Mesenchymal stem cell (in vitro differentiated cells and primary cell): ENCODE measurements at places on chromosomes 7 and 10.

DNA sequence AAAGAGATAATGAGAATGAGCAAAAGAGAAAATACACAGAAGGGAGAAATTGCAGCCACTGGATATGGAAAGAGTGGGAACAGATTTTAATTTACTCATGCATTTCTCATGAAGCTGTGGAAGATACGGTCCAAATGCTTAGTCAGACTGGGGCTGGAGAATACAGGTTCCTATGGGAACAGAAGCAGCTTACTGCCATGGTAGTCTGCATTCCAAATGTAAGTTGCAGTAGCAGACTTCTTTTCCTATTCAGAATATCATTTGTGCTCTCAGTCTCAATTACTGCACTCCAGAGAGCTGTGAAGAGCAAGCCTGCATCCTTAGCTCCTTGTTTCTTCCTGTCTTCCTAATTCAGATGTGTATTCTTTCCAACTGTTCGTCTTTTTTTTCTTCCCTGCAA lies 190.8 kb upstream of the TMEM196 start:
- H3K27me3 ChIP-seq = no peaks in the 10 kb centered on the region
- no peaks in the 10 kb centered on the region for H3K4me1 ChIP-seq
- no peak overlapping the region for H3K4me3 ChIP-seq
- DNase-seq = no peak
- H3K36me3 ChIP-seq = no peaks in the 10 kb centered on the region

DNA sequence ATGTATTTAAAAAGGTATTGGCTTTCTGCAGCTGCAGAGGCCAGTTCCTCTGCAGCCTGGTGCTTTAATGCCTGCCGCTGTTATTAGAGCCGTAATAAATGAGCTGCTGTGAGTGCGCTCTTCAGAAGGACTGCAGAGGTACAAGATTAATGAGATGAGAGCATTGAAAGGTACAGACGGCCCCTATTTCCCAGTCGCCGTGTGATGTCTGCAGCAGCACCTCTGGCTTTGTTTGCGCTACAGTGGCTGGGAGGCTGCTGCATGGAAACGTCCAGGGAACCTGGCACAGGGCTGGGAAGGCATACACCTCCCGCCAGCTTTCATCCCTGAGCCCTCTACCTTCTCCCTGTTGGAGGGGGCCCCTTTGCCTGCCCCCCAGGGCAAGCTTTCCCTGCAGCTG lies 383.8 kb upstream of the ZMIZ1 start:
- DNase-seq = no peak
- no peaks in the 10 kb centered on the region for H3K27me3 ChIP-seq
- peaks cover 27% of the 10 kb centered on the region for H3K4me1 ChIP-seq
- no peak overlapping the region for H3K27ac ChIP-seq

GRCh38 chr7:148807436-148807835 lies 76.7 kb downstream of the EZH2 start:
- peaks cover 2% of the 10 kb centered on the region for H3K4me1 ChIP-seq
- DNase-seq = no peak
- H3K36me3 ChIP-seq = peaks cover 56% of the 10 kb centered on the region
- no peaks in the 10 kb centered on the region for H3K27me3 ChIP-seq
- H3K27ac ChIP-seq = no peak overlapping the region

DNA sequence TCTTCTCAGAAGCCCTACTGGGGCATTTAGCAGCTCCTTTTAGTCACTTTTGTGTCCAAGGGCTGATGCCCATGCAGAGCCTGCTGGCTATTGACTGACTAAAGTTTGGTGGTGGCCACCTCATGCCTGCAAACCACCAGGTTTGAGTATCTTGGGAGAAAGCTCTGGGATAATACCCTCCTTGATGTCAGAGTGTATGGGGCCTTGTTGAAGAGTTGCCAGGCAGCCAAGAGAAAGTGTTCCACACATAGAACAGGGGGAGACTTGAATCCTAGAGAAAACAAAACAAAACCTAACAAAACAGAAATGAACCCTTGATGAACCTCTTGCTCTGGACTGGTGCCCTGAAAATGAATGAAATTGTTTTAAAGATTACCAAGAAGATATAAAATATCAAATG lies 1024.6 kb downstream of the SORCS1 start:
- H3K4me3 ChIP-seq = no peak overlapping the region
- no peaks in the 10 kb centered on the region for H3K36me3 ChIP-seq
- H3K4me1 ChIP-seq = no peaks in the 10 kb centered on the region
- H3K27me3 ChIP-seq = no peaks in the 10 kb centered on the region
- no peak overlapping the region for H3K27ac ChIP-seq

DNA sequence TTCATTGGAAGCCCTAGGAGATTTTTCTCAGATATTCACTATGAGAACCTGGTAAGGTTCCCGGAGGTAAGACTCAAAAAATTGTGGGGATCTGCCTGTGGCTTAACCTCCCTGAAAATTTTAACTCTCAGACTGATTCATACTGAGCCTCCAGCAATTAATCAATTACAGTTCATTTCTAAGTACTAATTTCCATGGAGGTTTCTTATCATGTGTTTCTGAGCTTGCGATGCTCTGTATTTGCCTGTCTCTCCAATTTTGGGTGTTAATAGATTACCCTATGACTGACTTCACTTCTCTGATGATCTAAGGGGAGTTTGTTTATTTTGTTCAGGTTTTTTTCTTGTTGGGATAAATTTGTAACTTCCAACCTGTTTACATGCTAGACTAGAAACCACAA lies 215.4 kb upstream of the TMEM196 start:
- no peak overlapping the region for H3K27ac ChIP-seq
- no peaks in the 10 kb centered on the region for H3K27me3 ChIP-seq
- no peak for DNase-seq
- H3K4me3 ChIP-seq = no peak overlapping the region
- no peaks in the 10 kb centered on the region for H3K36me3 ChIP-seq

GRCh38 chr10:107443326-107443725 lies 278.8 kb upstream of the SORCS1 start:
- no peak overlapping the region for H3K4me3 ChIP-seq
- H3K36me3 ChIP-seq = no peaks in the 10 kb centered on the region
- no peak overlapping the region for H3K27ac ChIP-seq
- no peaks in the 10 kb centered on the region for H3K27me3 ChIP-seq

- no peaks in the 10 kb centered on the region for H3K36me3 ChIP-seq
- no peak overlapping the region for H3K4me3 ChIP-seq
- no peak overlapping the region for H3K27ac ChIP-seq
- no peaks in the 10 kb centered on the region for H3K4me1 ChIP-seq
- DNase-seq = no peak
Measured at GRCh38 chr7:64867863-64868440, 35.1 kb upstream of the ZNF273 start.

DNA sequence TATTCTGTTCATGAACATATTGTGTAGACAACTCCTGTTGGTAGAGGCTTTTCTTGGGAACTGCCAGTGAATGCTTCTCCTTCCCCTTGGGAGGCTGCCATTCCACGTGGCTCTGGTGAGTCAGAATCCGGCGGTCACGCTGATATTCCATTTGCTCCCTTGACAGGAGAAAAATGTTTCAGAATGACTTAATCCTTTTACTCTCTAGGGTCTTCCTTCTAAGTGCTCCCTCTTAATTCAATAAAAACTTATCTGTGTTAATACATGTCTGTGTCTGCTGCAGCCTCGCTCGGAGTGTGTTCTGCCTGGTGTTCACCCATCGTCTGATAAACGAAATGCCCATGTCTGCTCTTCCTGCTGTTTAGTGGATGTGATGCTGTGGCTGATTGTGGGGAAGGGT lies 278.6 kb downstream of the ARHGAP12 start:
- H3K27ac ChIP-seq = no peak overlapping the region
- H3K4me3 ChIP-seq = no peak overlapping the region
- peaks cover 6% of the 10 kb centered on the region for H3K4me1 ChIP-seq
- no peaks in the 10 kb centered on the region for H3K36me3 ChIP-seq
- peak; percentile 90 for DNase-seq
- H3K27me3 ChIP-seq = no peaks in the 10 kb centered on the region
